AML-193 (cell line): ENCODE measurements at places on chromosomes 2 and 18.
A peak's percentile ranks its signal among the peaks of the same experiment; 100 is the strongest.

DNA sequence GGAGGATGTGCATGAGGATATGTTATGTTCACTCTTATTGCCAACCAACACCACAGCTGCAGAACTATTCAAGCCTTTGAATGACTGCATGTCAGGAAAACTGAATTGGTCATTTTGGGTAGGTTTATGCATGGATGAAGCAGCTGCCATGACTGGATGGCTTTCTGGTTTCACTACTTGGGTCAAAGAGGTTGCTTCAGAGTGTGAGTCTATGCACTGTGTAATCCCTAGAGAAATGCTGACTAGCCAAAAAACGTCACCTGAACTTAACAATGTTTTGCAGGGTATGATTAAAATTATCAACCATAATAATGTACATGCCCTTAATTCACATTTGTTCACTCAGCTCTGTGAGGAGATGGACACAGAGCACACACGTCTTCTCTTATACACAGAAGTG is 206.7 kb upstream of the RBBP8 start:
- DNase-seq, result no peak

DNA sequence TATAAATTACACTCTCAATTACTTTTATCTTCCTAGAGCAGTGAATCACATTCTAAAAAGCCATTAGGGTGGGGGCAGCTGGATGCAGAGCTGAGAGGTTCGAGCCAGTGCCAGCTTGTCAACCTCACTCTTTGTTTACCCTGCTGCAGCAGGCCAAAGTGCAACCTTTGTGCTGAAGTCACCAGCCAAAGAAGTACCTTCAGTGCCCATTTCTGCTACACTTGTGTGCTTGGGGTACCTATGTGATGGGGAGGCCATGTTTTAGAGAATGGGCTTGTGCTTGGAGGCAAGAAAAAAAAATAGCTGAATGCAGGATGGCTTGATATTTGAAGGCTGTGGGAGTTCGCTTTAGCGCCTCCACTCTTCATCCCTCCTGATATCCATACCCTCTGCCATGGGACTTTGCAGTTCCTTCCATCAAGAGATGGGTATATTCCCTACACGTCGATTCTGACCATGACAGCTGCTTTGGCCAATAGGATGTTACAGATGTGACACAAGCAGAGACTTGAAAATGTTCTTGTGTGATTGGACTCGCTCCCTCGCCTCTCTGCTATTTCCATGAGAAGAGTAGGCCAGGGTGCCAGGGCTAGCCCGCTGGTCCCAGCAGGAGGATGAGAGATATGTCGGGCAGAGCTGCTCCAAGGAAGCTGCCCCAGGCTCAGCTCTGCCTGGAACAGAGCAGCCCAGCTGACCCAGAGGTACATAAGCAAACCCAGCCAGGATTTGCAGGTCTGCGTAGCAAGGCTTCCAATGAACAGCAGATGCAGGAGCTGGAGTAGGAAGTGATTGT is 12.7 kb upstream of the FZD5 start:
- DNase-seq, result no peak

- no peak for DNase-seq
Measured at GRCh38 chr2:186695081-186695756, 1.4 kb downstream of the FAM171B start.

GRCh38 chr2:218367415-218368149 is 10.9 kb downstream of the CATIP start:
- DNase-seq, result peak; percentile 78

GRCh38 chr18:24187049-24187448 is 48.2 kb downstream of the CABYR start:
- DNase-seq, result no peak

DNA sequence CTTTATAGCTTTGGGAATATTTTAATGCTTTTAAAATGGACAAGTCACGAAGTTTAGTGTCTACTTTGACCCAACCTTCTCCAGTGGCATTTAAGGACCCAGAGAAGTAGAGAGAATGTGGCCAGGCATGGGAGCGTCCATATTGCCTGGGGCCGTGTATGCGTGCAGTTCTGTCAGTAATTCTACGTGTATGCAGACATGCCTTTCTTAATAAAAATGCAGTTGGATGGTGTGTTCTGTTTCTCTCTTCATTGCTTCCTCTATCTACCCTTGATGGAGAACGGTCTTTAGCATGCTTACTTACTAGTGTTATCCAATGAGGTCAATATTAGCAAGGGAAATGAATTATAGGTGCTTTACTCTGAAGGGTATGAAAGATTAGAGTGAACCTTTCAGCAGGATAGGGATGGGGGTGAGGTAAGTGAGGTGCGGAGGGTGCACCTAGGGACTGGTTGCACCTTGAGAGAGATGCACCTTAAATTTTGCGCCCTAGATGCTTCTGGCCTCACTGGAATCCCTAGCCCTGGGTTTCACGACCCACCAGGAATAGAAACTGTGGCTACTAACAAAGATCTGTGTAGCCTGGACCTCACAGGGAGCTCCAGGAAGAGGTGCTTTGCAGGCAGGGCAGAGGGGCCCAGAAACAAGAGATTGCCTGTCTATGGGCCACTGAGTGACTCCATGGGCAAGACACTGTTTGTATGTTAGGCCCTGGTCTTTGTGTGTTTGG is 194.3 kb downstream of the MYCN start:
- DNase-seq, result no peak

DNA sequence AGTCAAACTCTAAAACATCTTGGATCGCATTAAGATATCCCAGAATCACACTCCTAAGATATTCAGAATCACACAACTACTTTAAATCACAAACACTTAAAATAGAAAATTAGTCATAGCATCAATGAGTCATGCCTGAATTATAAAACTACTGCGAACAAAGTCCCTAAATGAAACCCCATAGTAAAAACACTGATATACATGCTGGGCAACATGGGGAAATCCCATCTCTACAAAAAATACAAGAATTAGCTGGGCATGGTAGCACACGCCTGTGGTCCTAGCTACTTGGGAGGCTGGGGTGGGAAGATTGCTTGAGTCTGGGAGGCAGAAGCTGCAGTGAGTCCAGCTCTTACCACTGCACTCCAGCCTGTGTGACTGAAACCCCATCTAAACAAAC is 101.7 kb downstream of the COBLL1 start:
- DNase-seq, result no peak

DNA sequence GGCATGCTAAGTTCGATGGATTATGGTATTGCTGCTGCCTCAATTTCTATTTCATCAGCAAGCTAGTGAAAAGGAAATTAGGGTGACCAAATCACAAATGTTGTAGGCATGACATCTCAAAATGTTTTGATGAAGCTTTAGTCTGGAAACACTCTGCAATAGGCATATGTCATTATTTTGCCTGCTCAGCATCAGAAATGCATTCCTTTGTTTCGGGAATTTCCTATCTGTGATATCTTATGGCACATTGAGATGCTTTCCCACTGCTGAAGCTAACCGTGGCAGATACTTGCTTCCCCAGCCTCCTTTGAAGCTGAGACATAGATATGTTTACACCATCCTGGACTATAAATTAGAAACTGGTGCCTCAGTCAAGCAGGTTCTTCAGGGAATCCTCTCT is 119.7 kb downstream of the CDC42EP3 start:
- no peak for DNase-seq

DNA sequence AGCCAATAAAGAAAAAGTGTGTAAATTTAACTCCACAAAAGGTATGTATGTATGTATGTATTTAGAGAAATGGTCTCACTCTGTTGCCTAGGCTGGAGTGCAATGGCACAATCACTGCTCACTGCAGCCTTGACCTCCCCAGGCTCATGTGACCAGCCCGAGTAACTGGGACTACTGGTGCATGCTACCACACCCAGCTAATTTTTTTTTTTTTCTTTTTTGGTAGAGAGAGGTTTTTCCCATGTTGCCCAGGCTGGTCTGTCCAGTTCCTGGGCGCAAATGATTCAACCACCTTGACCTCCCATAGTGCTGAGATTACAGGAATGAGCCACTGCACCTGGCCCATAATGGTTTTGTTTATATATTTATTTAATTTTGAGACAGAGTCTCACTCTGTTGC is 67.1 kb downstream of the CERKL start:
- no peak for DNase-seq

DNA sequence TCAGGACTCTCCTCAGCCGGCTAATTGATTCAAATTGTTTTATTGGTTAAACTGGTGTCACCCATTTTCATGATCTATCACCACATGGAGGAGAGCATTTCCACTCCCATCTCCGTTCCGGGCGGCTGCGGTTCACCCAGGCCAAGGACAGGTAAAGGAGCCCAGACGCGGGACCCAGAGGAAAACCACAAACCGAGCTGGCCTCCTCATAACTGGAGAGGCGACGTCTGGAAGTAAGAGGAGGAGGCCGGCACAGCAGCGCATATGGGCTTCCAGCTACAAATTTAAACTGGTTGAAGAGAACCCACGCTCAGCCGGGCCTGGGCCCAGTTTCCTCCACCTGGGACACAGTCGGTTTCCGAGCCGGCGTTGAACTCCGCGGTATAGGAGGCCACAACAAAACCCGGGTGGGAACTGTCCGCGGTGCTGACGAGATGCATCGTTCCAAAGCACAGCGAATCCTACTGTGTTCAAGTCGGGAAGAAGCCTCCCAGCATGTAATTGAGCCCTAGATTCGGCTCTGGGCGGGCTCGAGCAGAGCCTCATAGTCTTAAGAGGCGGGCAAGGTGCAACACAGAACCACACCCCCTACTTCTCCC is 3.0 kb upstream of the SKOR2 start:
- no peak for DNase-seq

DNA sequence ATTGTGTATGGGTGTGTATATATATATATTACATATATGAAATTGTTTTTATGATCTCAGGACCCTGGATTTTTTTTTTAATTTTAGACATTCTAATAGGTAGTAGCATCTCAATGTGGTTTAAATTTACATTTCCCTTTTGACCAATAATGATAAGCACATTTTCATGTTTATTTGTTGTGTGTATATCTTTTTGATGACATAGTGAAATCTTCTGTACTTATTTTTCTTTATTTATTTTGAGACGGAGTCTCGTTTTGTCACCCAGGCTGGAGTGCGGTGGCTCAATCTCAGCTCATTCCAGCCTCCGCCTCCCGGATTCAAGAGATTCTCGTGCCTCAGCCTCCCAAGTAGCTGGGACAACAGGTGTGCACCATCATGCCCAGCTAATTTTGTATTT is 35.1 kb upstream of the CYBRD1 start:
- DNase-seq, result no peak
